Parietal lobe (tissue), 2 donors: ENCODE measurements at places on chromosomes 3 and 15. TPM values are rescaled to one million over a fixed set of nuclear protein-coding genes. Genes with fewer than 3 reads are reported as not detected.

Gene ATP13A5
- 0.63 TPM for total RNA-seq

Gene NEK10
- total RNA-seq = 42.9 TPM

Gene ISY1
- total RNA-seq = 8.5 TPM

Gene LRTM1
- total RNA-seq = not detected

Gene ZNF860
- total RNA-seq = 5.3 TPM

Gene TLR9
- 0.31 TPM for total RNA-seq

Gene CERS3
- 0.63 TPM for total RNA-seq

Gene CCRL2
- total RNA-seq = 1.9 TPM

Gene AHSG
- total RNA-seq = 0.63 TPM

Gene GHRL
- not detected for total RNA-seq

Gene LSMEM2
- not detected for total RNA-seq

Gene RYR3
- total RNA-seq = 48.8 TPM

Gene SOX14
- not detected for total RNA-seq

Gene IGDCC3
- 23.2 TPM for total RNA-seq

Gene AADACL2
- total RNA-seq = not detected

Gene UQCRC1
- total RNA-seq = 145 TPM

Gene CLPX
- 66.7 TPM for total RNA-seq

Gene TTLL13
- total RNA-seq = not detected

Gene PDZRN3
- total RNA-seq = 96.4 TPM
